ENCODE measurements at places on chromosomes 7 and 10.

DNA sequence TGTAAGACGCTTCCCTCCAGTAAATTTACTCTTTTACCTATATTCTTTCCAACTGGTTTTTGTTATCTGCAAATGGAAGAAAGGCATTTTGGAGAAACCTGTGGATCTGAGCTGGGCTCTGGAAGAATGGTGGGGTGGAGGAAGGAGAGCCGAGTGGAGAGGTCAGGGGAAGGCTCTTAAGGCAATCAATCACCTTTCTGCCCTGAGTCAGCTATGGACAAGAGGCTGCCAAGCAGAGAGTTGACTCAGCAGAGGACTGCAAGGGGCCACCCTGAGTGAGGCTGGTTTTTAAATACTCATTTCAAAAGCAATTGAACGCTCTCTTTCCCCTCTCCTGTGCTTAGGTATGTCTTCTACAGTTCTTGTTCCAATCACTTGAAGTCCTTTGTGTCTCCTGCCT, 81.8 kb downstream of the SPAG6 start:
- no peak for DNase-seq

- DNase-seq: no peak
Observed at GRCh38 chr7:45688382-45688781, 114.2 kb downstream of the ADCY1 start.

- no peak for DNase-seq
Observed at GRCh38 chr7:68209486-68209885, 1212.9 kb downstream of the TYW1 start.

GRCh38 chr10:94397549-94398370, 4.6 kb upstream of the TBC1D12 start:
- no peak for DNase-seq

DNA sequence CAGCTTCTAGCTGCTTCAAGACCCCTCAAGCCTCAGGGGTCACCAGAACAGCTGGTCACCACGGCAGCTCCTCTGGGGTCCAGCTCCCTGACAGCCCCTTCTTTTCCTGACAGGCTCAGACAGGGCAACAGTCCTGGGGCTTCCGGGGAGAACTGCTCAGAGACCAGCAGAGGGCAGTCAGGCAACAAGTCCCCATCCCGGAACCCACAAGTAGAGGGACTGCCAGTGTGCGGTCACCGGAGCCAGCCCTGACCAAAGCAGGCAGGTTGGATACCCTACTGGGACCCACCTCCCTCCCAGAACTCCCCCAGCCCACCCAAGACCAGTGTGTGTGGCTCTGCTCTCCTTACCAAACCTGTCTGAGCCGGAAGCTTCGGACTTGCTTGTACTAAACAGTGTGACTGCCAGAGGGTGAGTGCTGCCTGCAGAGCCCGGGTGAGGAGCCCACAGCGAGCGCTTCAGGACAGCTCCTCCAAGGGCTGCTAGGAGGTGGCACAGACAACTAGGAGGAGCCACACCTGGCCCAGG, 40.3 kb downstream of the YKT6 start:
- DNase-seq: peak; percentile 50

DNA sequence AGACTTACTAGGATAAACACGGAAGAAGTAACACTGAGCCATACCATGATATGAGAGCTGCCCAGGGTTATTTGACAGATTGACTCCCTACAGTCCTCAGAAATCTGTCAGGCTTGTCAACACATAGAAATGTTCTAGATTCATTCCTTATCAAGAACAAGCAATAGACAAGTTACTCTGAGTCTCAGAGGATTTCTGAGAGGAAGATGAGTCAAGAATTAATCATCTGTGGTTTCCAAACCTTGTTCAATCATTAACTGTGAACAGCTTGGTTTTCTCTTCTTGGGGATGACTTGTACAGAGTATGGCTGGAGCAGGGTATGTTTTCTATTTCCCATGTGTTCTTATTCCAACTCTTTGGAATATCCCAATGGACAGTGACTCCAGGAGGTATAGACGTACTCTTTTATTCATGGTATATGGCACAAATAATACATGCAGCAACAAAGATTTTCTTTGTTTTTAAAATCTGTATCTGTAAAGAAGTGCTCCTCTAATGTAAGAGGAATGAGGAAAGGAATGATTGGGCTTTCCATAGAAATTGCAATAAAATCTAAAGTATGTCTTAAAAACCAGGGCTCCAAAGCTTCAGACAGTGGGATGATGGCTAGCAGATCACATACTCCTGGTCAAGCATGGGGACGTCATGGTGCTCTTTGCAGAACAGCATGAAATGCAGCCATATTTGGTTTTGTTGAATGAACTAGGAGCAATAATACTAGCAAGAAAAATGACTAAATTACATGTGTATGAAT, 11.9 kb upstream of the SFR1 start:
- no peak for DNase-seq

- peak; percentile 72 for DNase-seq
Observed at GRCh38 chr10:117461766-117462423, 80.7 kb upstream of the EMX2 start.

GRCh38 chr7:48154792-48155413, 16.4 kb upstream of the ABCA13 start:
- no peak for DNase-seq

- no peak for DNase-seq
Observed at GRCh38 chr10:26217396-26218086, 967 bp downstream of the GAD2 start.

DNA sequence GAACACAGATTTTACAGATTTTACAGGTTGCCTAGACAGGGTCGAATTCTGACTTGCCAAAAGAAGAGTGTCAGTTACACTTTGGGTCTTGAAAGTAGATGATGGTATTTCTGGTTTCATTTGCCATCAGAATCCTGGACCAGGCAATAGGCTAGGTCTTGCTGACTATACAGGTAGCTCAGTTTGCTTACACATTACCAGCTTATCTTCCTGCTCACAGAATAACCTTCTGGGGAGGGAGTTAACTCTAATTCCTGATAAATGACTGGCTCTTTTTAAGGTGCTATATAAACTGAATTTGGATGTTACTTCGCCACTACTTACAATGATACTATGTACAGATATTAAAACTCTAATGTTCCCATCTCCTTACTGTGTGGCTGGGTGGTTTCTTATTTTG, 39.8 kb downstream of the GBF1 start:
- no peak for DNase-seq

- DNase-seq: no peak
Observed at GRCh38 chr7:150363872-150364271, 4.8 kb upstream of the REPIN1 start.

DNA sequence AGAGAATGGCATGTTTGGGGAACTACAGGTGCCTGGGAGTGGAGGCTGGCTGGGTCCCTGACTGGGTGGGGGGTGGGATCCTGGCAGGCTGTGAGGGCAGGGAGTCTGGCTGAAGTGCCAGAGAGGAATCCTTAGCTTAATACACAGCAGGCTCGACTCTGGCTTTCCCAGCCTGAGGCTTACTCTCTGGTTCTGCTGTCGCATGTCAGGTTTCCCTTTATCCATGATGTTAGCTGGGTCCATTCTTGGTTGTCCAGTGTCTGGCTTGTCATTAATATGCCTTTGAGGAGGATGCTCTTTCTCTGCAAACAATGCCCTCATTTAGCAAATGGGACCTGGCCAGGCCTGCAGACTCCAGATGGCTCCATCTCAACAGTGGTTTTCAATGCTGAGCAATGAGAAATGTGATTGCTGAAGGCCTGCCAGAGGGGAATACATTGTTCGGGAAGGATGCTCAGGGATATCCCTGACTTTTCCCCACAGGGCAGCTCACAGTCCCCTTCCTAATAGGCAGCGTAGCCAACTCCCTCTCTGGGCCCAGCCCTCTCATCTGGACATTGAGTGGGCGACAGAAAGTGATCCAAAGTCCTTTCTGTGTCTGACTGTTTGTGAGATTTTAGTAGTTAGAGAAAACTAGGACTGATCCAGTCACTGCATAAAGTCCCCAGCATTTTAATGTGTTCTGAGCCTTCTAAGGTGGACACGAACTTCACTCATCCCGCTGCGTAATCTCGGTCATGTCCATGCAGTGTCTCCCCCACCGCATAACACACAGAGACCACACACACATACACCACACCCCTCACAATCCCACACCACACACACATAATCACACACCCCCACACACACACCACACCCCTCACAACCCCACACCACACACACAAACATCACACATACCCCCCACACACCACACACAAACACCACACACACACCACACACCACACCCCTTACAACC, 124.9 kb downstream of the ANLN start:
- no peak for DNase-seq

DNA sequence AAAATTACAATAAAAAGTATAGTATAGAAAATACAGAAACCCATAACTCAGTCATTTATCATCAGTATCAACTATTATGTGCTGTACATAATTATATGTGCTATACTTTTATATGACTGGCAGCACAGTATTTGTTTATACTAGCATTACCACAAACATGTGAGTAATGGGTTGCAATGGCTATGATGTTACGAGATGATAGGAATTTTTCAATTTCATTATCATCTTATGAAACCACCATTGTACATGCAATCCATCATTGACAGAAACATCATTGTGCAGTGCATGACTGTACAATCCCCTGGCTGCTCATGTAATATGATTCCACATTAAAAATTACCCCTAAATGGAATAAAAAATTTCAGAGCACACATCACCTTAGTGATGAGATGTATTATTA, 55.7 kb upstream of the TMEM229A start:
- no peak for DNase-seq

DNA sequence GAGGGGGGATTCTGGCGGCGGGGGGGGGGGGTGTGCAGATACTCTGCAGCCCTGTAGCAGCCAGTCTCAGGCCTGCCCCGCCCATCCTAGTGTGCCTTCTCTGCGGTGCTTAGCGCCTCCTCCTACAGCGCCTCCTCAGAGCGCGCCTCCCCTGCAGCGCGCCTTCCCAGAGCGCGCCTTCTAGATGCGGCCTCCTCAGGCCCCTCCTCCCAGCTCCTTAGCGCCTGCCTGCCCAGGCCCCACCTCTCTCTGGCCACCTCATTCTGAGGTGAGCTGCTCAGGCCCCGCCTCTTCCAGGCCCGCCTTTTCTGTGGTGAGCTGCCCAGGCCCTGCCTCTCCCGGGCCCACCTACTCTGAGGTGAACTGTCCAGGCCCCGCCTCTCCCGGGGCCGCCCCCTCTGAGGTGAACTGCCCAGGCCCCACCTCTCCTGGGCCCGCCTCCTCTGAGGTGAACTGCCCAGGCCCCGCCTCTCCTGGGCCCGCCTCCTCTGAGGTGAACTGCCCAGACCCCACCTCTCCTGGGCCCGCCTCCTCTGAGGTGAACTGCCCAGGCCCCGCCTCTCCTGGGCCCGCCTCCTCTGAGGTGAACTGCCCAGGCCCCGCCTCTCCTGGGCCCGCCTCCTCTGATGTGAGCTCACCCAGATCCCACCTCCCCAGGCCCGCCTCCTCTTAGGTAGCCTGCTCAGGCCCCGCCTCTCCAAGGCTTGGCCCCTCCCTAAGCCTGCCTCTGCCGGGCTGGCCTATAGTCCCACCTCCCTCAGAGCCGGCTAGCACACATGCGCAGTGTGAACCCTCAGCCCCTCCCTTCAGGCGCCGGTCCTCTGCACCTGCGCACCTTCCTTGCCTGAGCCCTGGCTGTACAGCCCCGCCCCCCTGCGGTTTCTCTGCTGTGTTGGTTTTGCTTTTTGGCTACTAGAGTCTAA, 2.1 kb upstream of the SGCE start:
- DNase-seq: peak; percentile 86

DNA sequence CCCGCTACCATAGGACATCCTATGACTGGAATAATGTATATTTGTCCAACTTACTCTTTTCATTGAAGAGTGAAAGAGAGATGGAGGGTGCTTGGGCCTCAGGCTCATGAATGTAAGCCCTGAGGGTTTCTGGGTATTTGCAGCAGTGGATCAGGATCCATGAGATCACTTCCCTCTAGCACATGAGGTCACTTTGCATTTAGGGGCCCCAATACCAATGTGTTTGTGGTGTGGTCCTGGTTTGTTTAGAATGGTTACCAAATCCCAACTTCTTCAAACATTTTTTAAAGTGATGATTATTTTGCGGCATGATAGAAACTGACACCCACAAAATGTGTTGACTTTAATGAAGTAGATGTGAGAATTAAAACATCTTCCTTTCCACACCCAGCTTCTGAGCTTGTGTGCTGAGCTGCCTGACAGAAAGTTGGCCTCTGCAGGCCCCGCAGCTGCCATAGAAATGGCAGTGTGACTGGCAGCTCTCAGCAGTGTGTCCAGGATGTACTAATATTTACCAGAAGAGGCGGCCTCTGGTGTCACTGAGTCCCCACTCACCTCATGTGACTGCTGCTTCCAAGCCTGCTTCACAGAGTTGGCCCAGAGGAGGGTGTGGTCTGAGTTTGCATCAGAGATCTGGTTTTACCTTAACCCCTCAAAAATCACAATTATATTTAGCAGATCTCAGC, 447.6 kb upstream of the NPVF start:
- no peak for DNase-seq

GRCh38 chr10:70354556-70354955, 27.9 kb downstream of the LRRC20 start:
- DNase-seq: no peak

GRCh38 chr10:46514431-46514861, 42.0 kb downstream of the GPRIN2 start:
- DNase-seq: no peak

DNA sequence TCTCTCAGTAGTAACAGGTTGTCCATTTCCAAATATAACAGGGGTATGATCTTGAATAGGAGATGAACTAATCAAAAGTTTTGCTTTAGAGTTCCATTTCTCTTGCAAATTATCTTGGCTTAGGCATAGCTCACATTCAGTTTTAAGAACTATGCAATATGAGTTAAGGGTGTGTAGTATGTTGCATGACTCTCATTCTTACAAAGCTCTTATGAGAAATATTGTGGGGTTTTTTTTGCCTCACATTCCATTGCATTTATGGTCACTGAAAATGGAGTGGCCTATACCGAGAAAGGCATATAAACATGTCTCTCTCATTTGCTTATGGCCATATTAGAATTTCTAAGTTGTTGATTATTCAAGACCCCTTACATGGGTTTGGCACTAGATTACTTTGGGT, 48.5 kb upstream of the LAMB1 start:
- DNase-seq: no peak

GRCh38 chr7:79414910-79415309, 38.6 kb downstream of the MAGI2 start:
- no peak for DNase-seq

- no peak for DNase-seq
Observed at GRCh38 chr7:68715907-68716306, 882.4 kb upstream of the AUTS2 start.

GRCh38 chr10:88374392-88375175, 208.5 kb downstream of the RNLS start:
- DNase-seq: no peak

DNA sequence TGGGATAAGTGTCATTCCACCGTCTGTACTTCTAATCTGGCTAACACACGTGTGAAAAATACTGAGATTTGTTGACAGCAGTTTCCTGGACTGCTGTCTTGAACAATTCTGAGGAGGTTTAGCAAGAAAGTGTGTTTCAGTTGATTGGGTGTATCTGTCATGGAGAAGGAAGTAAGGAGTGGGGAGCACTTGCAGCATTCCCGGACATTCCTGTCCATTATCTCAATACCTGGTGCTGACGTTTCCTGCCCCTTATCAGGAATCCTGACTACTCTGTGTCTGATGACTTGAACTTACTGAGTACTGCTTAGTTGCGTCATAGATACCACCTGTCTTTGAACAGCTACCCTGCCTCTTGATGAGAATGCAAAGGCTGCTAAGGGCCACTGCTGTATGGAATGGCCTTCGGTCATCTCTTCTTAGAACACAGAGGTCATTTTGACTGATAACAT, 72.0 kb upstream of the VKORC1L1 start:
- DNase-seq: no peak

Measured in GOT3 (cell line).